GM23338 (cell line): ENCODE measurements at places on chromosomes 2 and 18. TPM values are rescaled to one million over a fixed set of nuclear protein-coding genes. Genes with fewer than 3 reads are reported as not detected.

The NOP58 gene
- 174 and 216 TPM in 2 replicates for total RNA-seq

- DNase-seq = no peak
Measured at GRCh38 chr2:216090369-216090786, 8.7 kb downstream of the TMEM169 start.

DNA sequence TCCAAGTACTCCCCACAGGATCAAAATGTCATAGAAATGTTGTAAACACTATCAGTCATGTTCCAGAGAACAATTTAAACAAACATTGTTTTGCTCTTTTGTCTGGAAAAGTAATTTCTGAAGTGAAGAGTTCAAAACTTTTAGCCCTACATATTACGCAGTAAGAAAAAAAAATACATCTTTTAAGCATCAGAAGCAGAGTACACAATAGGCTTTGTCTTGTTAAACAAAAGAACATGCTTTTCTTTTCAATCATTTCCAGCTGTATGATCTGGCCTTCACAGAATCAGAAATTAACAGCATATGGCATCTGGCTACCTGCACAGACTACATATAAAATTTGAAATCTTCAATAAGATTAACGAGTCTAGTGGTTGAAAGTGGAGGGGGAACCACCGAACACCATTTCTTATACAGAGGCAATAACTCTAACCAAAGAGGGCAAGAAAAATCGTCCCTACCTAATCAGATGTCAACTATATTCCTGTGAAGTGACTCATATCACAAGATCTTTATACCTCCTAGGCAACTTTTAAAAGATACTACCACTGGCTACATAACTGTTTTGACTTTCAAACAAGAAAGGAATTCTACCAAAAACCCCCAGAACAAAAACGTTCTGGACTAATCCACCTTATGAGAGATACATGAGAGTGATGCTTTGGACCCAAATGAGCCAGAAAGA lies 149.3 kb downstream of the EXOC6B start:
- no peak for DNase-seq

- no peak for DNase-seq
Measured at GRCh38 chr2:26792720-26793119, 6.9 kb downstream of the CENPA start.
